AG08396 (cell line): ENCODE measurements at places on chromosomes 6 and 20.

DNA sequence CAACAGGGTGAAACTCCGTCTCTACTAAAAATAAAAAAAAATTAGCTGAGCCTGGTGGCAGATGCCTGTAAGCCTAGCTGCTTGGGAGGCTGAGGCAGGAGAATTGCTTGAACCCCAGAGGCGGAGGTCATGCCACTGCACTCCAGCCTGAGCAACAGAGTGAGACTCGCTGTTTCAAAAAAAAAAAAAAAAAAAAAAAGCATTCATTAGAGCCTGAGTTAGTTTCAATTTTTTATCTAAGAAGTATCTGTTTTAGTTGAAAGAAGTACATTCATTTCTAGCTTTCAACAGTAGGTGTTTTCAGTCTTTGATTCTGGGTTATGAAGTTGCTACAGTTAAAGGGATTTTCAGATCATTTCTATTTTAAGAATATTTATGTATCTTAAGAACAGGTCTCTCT is 42.2 kb downstream of the ZNF292 start:
- DNase-seq: no peak

DNA sequence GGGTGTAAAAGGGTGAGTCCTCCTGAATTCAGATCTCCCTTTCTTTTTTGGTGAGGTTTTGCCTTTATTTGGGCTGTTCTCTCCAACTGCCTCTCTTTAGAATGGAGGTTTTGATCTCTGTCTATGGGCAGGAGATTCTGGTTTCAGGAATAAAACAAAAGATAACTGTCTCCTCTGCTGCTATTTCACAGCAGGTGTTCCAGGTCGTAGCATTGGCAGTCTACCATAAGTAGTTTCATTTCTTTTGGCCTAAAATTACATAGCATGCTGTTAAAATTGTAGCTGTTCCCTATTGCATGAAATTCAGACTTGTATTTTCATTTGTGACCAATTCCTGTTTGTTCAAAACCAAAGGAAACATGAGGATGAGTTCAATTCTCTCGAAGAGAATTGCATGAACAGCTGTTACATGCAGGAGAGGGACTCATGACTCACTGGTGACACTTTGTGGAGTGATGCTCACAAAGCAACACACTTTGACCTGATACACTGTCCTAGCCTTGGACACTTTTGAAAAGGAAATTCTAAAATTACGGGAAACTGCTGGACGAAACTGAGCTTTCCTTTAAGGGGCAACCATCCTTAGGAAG is 76.8 kb upstream of the SIRPG start:
- DNase-seq: no peak

DNA sequence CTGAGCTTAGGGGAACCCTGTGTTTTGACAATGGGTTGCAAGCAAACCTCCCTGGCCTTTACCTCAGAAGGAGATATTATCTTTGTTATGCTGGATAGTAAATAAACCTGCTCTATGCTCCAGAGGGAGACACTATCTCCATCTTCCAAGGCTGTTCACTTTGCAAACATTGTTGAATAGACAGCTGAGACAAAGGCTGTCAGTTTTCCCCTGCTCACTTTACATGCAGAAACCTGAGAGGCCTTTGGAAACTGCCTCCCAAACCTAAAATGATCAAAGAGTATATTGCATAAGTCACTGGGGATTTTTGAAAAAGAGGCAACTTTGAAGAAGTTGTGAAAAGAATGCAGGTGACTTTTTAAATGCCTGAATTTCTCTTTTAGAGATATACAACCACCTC is 61.6 kb downstream of the MRAP2 start:
- DNase-seq: no peak

DNA sequence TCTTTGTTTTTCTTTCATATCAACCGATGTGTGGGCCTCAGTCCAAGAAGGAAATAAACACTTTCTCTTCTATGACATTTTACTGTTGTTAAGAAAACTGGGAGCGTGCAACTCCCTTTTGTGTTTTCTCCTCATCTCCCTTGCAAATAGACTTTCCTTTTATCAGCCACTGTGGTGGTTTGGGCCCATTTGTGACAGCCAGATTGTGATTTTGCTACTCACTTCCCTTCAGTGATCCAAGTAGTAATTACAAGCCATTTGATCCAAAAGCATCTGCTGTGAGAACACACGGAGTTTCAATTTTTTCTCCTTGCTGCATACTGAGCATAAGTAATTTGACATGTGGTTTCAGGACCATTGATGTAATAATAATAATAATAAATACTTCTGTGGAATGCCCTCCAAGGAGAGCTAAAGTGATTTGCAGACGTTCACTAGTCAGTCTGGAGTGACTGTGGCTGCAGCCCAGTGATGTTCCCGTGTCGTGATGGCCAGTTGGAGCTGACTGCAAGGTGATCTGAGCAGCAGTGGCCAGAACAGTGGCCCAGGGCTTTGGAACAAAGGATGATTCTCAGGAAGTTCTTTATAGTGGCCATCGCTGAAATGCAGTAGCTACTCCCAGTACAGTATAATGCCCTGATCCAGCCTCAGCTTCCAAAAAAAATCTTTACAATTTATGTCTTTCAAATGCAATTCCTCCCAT is 91.9 kb upstream of the CLDN20 start:
- no peak for DNase-seq

DNA sequence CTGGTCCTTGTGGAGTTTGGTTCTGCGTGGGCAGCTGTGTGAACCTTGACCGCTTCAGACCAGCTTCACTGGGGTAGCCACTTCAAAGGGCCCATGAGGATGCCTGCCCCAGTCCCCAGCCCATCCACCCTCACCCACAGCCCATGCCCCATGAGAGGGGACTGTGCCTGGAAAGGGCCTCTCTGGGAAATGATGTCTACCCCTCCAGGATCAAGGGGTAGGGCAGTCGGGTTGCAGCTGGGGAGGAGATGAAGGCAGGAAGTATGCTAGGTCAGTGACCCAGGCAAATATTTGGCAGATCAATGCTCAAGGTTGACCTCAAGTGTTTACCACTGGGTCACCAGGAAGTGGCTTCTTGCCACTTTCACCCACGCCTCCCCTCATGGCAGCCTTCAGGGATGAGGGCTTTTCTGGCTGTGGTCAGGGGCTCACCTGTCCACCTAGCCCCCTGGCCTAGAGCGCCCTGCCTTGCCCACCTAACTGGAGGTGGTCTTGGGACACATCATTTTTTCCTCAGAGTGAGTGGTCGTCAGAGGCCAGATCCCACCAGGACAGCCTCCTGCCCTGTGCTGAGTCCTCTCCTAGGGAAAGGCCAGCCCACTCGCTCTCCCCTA is 109.5 kb downstream of the SNX5 start:
- no peak for DNase-seq

GRCh38 chr6:167078745-167079144 is 44.2 kb upstream of the CCR6 start:
- no peak for DNase-seq

GRCh38 chr6:166906376-166907044 is 49.8 kb downstream of the RNASET2 start:
- no peak for DNase-seq

GRCh38 chr20:47438464-47439381 is 63.0 kb upstream of the NCOA3 start:
- no peak for DNase-seq

- no peak for DNase-seq
These were observed 1127.5 kb downstream of the GRIK2 start for GRCh38 chr6:102520966-102521365.

DNA sequence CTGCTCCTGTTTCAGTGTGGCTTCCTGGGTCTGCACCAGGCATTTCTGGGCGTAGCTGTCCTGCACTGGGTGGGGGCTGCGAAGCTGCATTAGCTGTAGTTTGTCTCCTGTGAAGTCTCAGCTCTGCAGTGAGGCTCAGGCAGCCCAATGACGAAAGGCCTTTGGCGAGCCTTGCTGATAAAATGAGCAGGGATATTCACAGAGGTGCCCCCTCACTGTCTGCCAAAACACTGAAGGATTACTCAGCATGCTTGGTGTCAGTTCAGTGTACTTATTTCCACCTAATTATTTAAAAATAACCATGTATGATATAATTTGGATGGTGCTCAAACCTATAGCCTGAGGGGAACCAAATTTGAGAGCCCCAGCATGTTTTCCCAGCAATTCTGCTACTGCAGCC is 73.5 kb downstream of the ECT2L start:
- DNase-seq: no peak

DNA sequence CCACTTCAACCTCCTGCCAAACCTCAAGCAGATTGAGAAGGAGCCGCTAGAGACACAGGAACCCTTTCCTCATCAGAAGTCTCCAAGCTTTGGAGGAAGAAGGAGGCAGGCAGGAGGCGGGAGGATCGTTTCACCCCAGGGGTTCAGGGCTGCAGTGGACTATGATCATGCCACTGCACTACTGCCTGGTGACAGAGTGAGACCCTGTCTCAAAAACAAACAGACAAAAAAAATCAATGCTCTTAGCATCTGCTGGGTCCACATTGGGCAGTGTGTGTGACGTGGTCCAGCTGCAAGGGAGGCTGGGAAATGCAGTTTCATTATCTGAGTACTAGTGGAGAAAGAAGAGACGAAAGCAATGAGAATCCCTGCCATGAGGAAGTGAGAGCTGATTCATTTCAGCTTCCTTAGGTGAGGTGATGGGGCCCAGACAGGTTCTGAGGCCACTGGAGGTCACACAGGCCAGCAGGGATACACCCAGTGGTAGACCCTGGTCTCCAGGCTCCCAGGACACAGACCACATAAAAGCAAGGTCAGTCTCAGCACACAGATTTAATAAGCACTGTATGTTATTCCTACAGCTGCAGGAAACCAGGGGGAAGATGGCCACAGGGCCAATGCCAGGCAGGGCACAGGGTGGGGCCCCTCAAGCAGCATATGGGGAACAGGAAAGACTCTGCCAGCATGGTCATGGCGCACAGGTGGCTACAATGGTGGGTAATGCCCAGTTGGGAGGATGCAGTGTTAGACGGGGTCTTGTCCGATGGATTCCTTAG is 4.3 kb downstream of the GFRA4 start:
- no peak for DNase-seq

DNA sequence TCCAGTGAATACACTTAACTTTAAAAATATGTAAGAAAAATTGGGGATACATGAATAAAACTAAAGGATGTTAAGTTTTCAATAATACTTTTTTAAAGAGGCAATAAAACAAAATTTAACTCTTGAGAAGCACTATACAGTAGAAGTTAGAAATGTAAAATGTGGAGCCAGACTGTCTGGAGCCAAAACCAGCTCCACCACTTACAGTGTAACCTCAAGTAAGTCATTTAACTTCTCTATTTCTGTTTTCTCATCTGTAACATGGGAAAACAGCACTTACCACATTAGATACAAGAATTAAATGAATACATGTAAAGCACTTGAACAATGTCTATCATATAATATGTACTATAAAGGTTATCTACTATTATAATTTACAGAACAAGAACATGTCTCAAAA is 6.7 kb downstream of the ATG5 start:
- no peak for DNase-seq

- no peak for DNase-seq
These were observed 169.1 kb upstream of the SHLD1 start for GRCh38 chr20:5580940-5581708.

- no peak for DNase-seq
These were observed 178.2 kb upstream of the THEMIS start for GRCh38 chr6:128079021-128079420.
